Tibial artery (tissue), 4 donors: ENCODE measurements at places on chromosomes 6 and 20.

- H3K4me1 ChIP-seq, result peaks cover 10% of the 10 kb centered on the region
- no peaks in the 10 kb centered on the region for H3K36me3 ChIP-seq
- no peaks in the 10 kb centered on the region for H3K27me3 ChIP-seq
- H3K4me3 ChIP-seq, result no peak overlapping the region
Observed at GRCh38 chr6:34138914-34139510, 6.9 kb downstream of the GRM4 start.

DNA sequence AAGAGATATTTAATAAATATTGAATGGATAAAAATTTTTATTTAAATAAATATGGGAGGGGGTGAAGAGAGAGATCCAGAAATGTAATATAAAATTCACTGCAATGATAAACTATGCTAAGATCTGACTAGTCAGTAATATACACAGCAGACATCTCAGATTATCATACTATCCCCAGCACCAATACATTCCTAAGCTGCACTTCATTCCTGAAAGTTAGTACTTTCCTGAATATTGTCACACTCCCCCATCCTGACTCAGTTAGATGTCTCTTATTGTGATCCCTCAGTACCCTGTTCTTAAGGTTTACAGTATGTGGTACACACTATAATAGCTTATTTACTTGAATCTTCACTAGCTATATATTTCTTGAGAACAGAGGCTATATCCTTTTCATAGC lies 88.3 kb upstream of the KCNQ5 start:
- no peak overlapping the region for H3K27ac ChIP-seq
- DNase-seq, result no peak

DNA sequence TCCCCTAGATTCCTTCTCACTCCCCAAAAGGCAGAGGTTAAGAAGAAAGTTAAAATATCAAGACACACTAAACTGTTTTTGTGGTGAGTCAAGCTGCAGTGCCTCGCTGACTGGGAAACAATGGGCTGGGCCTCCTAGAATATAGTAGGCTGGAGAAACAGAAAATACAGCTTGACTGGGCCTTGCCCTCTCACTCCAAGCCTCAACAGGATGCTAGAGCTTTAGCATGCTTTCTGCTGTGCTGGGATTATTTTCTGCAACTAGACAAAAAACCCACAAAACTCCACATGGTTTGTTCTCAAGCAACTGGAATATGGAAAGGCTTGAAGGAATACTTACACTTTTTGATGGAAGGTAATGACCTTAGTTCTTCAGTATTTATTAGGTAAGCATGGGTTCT lies 27.9 kb downstream of the FOXO3 start:
- no peak overlapping the region for H3K4me3 ChIP-seq
- no peak for DNase-seq
- H3K27ac ChIP-seq, result peak overlapping the region; percentile 83

- no peak overlapping the region for H3K4me3 ChIP-seq
- H3K36me3 ChIP-seq, result peaks cover 57% of the 10 kb centered on the region
- H3K27ac ChIP-seq, result no peak overlapping the region
- H3K4me1 ChIP-seq, result peaks cover 21% of the 10 kb centered on the region
- DNase-seq, result peak; percentile 56
Observed at GRCh38 chr20:49909499-49910339, 5.6 kb downstream of the SPATA2 start.

- peaks cover 4% of the 10 kb centered on the region for H3K4me1 ChIP-seq
- peak overlapping the region; percentile 60 for H3K27ac ChIP-seq
- no peaks in the 10 kb centered on the region for H3K36me3 ChIP-seq
- H3K4me3 ChIP-seq, result peak overlapping the region; percentile 49
- H3K27me3 ChIP-seq, result no peaks in the 10 kb centered on the region
Observed at GRCh38 chr20:52972965-52973819, 1.0 kb downstream of the TSHZ2 start.

DNA sequence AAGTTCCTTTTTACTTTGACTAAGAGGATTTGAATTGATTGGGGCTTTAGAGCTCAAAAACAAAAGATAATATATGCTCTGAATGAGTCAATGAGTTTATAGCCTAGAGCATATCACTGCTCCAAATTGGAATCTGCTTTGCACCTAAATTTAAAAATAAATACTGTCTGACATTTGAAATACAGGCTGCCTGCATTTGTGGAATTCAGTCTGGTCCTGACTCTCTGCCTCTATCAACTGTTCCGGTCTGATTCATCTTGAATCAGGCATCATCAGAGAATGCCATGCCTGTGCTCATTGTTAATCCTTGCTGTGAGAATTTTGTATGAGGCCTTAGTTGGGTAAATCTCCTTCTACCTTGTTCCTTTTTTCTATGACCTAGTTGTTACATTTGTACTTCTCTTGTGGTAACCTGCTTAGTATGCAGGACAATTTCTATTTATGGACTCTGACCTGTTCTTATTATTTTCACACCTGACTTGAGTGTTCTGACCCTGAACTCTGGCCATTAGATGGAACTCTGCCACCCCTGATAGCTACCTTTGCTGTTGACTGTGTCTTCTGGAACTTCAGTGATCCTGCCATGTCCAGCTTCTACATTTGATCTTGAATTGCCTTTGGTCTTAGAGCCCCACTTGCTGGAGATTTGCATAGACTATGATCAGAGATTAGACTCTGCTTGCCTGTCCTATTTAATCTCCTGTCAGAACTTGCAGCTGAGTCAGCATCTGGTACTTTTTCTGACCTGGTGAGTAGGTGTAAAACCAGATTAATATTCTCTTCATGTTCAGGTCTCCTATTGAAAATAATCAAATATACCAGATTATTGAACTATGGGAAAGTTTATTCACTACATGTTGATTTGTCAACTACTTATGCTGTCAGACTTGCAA lies 442.7 kb upstream of the HS3ST5 start:
- H3K4me3 ChIP-seq, result no peak overlapping the region
- no peaks in the 10 kb centered on the region for H3K4me1 ChIP-seq
- no peak overlapping the region for H3K27ac ChIP-seq
- H3K36me3 ChIP-seq, result no peaks in the 10 kb centered on the region
- no peaks in the 10 kb centered on the region for H3K27me3 ChIP-seq
- no peak for DNase-seq
